Activated CD4-positive, alpha-beta T cell treated with anti-CD3 and anti-CD28 coated beads, Interleukin-2, amount 10 ng/mL, durations not matched to agents 7 days and 5 days (primary cell): ENCODE measurements at places on chromosomes 7 and 10.

DNA sequence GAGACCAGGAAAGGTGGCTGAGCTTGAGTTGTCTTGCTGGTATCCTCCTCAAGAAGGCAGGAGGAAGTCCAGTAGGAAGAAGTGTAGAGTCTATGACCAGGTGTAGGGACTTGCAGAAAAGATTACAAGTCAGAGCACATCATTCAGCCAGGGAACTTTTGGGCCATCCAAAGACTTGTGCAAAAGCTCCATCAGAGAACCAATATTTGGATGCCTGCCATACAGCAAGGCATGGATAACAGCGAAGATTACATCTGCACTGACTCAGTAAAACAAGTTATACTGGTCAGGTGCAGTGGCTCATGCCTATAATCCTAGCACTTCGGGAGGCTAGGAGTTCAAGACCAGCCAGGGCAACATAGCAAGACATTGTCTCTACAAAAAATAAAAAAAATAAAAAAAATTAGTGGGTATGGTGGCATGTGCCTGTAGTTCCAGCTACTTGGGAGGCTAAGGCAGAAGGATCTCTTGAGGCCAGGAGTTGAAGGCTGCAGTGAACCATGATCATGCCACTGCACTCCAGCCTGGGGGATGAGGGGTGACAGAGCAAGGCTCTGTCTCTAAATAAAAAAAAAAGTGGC, 13.2 kb upstream of the NMT2 start:
- DNase-seq: no peak

DNA sequence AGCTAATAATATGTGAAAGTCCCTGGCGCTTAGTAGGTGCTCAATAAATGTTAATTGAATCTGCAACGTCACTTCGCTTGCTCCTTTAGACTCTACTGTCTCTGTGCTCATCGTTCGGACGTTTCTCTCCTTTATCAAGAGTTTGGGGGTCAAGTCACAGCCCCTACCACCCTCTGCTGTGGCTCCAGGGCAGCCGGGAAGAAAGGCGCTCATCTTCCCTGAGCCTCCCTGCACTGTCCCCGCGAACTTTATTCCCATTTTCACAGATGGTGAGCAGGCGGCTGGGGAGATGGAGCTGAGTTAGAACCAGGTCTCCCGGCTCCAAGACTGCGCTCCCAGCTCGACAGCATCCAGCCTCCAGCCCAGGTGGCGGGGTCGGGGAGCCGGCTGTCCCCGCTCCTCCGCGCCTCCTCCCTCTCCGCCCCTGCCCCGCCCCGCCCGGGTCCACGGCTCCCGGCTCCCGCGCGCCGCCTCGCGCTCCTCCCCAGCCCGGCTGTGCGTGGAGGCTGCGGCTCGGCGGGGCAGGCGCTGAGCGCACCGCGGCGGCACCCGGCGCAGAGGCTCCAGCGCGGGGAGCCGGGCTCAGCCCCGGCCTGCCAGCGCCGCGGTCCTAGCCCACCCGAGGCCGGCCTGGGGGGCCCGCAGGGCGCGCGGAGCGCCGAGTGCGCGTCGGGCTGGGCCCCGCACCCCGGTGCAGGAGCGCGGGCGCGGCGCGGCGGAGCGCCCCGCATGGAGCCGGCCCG, at the start of gene CLEC2L:
TSS of gene CLEC2L (plus strand) at position 487 of the 743 bp plus-strand sequence. CDS start at position 730, 243 bp downstream.
- DNase-seq: no peak

GRCh38 chr7:79361214-79361613, 92.3 kb downstream of the MAGI2 start:
- DNase-seq: no peak

DNA sequence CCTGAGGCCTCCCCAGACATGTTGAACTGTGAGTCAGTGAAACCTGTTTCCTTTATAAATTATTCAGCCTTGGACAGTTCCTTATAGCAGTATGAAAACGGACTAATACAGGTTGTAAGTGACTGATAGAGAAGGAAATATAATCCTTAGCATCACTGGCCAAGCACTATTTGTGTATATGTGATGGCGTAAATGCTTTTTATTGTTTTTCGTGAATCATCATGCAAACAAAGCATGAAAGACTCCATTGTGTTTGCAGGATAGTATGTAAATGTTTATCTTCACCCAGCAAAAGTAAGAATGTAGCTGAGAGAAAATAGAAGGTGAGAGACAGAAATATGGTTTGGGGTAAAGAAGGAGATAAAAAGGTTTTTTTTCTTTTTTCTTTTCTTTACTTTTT, 92.5 kb upstream of the LRGUK start:
- DNase-seq: no peak

GRCh38 chr7:6446838-6447580, 745 bp downstream of the DAGLB start:
- DNase-seq: peak; percentile 28

GRCh38 chr10:131311661-131312477, at the start of gene TCERG1L:
TSS of gene TCERG1L (minus strand) at chr10:131311721. CDS start at chr10:131311635, 86 bp downstream.
- DNase-seq: no peak

- no peak for DNase-seq
These were observed 223.4 kb downstream of the SEC23IP start for GRCh38 chr10:120115959-120116358.

DNA sequence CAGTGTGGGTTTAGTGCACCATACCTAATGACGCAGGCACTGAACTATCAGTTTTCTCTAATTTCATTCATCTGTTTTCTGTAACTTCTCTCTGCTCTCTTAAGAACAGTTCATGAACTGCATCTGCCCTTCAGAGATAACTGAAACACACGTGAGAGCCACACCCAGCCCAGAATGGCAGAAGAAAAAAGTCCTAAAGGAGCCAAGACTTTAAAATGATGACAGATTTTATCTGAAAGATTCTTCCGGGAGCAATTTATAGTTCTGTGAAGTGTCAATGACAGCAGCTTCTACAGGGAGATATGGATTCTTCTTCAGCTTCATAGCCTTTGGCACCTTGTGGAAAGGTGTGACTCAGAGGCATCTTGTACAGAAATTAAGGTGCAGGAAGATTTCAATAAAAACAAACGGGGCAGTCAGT, 211.5 kb upstream of the SLC26A5 start:
- no peak for DNase-seq

GRCh38 chr7:81600608-81601007, 169.2 kb downstream of the HGF start:
- DNase-seq: no peak

- no peak for DNase-seq
These were observed at the start of gene CACNB2 for GRCh38 chr10:18140149-18140956. TSS of gene CACNB2 (plus strand) at chr10:18140424.

GRCh38 chr10:93461109-93461806, 20.9 kb downstream of the MYOF start:
- DNase-seq: no peak

GRCh38 chr7:149828357-149829309, 9.5 kb upstream of the ZNF862 start:
- DNase-seq: no peak

DNA sequence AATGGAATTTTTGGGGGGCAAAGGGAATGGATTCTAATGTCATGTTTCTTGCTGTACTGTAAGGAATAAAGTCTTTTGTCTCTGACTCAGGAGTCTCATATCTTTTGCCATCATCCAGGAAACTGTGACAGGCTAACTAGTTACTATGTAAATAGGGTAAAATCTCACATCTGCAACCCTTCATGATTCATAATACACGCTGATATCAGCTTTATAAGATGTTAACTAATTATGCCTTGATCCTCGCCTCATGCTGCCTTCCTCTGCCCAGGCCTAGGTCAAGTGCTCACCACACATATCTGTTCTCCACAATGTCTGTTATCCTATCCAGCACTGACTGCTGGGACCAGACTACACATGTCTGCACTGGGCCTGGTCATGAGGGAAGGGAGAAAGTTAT, 81.3 kb upstream of the CXCL12 start:
- DNase-seq: no peak

DNA sequence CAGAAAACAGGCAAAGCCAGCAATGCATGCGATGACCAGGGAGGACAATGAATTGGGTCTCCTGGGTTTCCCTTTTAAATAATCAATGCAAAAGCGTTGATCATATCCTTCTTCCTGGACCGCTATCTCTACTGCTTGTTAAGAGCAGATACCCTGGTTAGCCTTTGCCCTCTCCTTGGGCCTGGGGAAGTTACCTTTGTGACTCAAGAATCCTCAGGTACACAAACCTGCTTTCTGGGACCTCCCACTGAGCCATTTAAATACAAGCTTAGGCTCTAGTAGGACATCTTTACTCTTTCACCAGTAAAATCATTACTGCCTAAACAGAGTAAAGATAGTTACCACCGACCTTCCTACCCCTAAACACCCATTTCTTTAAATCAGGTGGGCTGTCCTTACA, 173.9 kb downstream of the WNT2 start:
- no peak for DNase-seq

DNA sequence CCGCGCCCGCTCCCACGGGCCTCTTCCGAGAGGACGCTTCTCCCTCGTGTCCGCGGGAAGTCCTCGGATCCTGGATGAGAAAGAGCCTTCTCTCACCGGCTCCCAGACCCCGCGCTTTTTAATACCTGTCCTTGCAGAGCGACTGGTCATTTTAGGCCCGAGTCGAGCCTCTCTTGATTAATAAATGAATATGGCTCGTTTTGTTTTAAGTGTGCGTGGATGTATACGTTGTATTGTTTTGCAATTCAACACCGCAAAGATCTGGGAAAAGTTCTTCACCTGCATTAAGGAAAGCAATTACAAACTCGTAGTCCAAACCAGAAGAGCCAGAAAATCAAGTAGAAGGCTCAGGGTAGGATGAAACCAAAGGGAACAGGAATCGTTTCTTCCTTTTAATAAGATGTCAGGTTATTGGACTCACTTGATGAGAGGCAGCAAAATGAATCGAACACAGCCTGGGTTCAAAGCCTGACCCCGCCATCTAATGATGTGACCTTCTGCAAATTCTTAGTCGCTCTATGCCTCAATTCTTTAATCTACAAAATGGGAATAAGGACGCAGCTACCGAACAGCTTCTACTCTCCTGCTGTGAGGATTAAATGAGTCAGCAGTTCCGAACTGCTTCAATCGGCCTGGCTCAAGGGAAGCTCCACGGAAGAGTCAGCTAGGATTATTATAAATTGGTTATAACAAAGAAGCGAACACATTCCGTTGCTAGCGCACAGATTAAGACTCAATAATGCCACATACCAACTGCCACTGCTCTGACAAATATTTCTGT, 277.8 kb upstream of the NEBL start:
- no peak for DNase-seq

DNA sequence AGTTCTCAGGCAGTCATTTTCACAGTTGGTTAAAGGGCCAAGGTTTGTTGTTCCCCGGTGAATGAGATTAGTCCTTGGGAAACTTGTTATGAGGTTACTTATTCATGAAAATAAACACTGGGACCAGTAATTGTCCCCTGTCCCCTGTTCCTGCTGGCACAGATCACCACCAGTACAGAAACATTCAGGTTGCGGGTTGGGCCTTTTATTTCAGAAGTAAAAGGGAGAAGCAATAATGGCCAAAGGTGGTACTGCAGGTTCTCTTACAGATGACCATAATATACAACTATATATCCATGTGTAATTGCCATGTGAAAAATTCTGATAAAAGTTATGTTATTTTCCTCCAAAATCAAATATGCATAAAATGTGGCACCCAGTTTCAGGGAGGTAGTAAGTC, 442.0 kb downstream of the SORCS1 start:
- DNase-seq: no peak
